NCI-H2081 treated with DMSO at 0.1 percent for 48 hours (cell line): ENCODE measurements at places on chromosomes 16 and 17.

- DNase-seq: no peak
Observed at GRCh38 chr17:2016494-2016893, 8.6 kb downstream of the RTN4RL1 start.

DNA sequence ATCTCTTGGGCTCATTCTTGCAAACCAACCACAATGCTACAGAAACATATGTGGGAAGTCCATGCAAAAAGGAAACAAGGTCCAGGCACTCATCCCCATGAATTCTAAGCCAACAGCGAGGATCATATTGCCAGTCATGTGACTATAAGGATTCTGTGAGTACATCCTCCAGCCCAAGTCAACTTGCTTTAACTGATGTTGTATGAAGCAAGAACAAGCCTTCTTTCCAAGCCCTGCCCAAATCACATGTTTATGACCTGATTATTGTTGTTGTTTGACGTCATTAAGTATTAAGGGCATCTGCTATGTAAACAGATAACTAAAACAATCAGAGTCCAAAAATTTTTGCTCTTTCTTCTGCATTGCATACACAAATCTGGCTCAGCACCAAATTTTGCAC, 78.2 kb upstream of the MON1B start:
- no peak for DNase-seq

DNA sequence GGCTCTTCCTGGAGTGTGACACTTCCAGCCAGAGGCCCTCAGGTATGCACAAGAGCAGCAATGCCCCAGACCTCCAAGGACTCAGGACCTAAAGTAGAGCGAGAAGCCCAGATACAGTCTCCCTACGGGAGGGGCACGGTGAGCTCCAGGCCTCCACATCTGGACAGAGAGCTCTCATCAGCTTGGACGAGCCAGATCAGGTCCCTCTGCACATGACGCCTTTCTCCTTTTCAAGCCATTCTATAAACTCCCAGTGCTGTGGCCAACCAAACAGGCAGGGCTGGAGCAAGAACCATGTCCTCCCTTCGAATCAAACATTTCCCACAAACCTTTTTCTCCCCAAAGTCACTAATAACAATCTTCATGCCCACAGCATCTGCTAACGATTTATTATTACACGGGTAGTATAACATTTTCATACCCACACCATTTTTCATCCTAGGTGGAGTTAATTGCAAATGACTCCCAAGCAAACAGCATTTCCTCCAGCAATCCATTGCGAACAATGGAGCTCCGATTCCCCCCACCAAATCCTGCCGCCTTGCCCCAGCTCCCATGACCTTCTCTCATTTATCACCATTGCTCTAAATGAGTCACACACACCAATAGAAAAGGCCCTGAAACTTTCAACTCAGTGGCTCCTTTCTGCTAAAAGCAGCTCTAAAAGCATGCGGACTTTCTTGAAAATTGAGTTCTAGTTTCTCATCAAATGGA, 24.2 kb upstream of the NLRP1 start:
- no peak for DNase-seq

DNA sequence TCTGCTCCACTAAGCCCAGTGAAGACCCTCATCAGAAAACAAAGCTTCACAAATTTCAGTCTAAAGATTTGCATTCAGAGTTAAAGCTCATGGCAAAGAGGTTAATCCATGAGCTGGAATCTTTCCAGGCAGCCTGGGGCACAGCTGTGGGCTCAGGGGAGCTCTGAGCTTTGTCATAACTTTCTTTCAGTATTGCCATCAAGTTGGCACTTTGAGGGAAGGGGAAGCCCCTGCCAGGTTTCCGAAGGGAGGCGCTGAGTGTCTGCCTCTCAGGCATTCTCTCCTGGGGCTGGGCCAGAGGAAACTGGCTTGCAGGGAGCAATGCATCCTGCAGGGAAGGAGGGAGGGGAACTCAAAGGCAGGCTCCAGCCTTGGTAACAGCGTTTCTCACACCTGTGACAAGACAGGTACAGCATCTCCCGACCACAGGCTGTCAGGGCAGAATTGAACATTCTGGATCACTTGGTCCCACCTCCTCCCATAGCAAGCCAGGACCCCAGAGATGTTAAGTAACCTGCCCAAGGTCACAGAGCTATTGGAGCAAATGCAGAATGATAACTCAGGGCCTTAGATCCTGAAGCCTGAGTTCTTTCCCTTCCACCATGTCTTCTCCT, 3.9 kb downstream of the LPO start:
- no peak for DNase-seq

DNA sequence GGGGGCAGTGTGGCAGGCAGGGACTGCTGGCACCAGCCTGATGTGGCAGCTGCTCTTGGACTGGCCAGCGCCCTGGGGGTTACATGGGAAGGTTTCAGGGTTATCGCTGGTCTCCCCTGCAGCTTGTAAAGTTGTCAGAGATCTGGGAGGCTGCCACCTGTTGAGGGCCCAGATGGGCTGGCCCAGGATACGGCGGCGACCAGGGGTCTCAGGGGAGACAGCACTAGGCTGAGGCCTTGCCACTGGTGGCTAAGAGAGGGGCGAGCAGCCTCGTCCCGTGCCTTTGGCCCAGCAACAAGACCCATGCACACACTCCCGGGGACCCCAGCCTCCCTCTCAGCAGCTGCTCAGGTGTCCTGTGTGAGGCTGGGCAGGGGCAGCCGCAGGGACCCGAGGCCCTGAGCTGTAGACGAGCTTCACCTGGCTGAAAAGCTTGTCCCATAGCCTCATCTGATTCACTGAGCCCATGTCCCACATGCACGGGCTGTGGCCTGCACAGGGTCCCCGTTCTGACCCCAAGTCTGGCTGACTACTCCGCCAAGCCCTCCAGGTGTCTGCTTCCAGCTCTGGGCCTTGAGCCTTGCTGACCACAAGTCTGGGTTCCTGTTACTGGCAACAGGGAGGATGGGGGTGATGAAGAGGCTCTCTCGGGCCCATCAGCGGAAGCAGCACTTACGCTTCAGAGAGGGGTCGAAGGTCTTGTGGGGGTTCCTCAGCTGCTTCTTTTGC, 6.2 kb downstream of the DUS1L start:
- DNase-seq: no peak
